ENCODE measurements at places on chromosomes 16 and 17. TPM values are rescaled to one million over a fixed set of nuclear protein-coding genes. Genes with fewer than 3 reads are reported as not detected.

The HBM gene
- not detected for total RNA-seq

The CDH16 gene
- not detected for total RNA-seq

The KIF1C gene
- 327 TPM for total RNA-seq

The NSF gene
- total RNA-seq: 67.0 TPM

The TBC1D3 gene
- not detected for total RNA-seq

The CCT6B gene
- 1.4 TPM for total RNA-seq

The RNF222 gene
- total RNA-seq: not detected

The RAB11FIP4 gene
- total RNA-seq: 0.09 TPM

The AHSP gene
- total RNA-seq: not detected

The FNDC8 gene
- total RNA-seq: not detected

The NT5M gene
- 4.9 TPM for total RNA-seq

The CD300A gene
- total RNA-seq: 2.5 TPM

The FBXO39 gene
- total RNA-seq: not detected

The PPY gene
- not detected for total RNA-seq

The CD2BP2 gene
- 53.8 TPM for total RNA-seq

The NOXO1 gene
- total RNA-seq: 0.46 TPM

The SEC14L5 gene
- 0.85 TPM for total RNA-seq

The LITAFD gene
- total RNA-seq: not detected

The GPR139 gene
- total RNA-seq: not detected

The CRYBA1 gene
- total RNA-seq: not detected

The SPNS1 gene
- 12.7 TPM for total RNA-seq

The ATP2A3 gene
- 0.89 TPM for total RNA-seq

The EIF3CL gene
- 95.6 TPM for total RNA-seq

The CAPNS2 gene
- total RNA-seq: not detected

The QRICH2 gene
- total RNA-seq: 1.1 TPM

The CHST4 gene
- total RNA-seq: not detected

The SDR42E1 gene
- total RNA-seq: not detected
